Breast epithelium (tissue), 4 donors: ENCODE measurements at places on chromosomes 4 and X. TPM values are rescaled to one million over a fixed set of nuclear protein-coding genes. Genes with fewer than 3 reads are reported as not detected.

Gene PABPC1L2A
- total RNA-seq = not detected

- H3K4me1 ChIP-seq = no peaks in the 10 kb centered on the region
- H3K4me3 ChIP-seq = no peak overlapping the region
- H3K36me3 ChIP-seq = no peaks in the 10 kb centered on the region
- H3K27me3 ChIP-seq = no peaks in the 10 kb centered on the region
- DNase-seq = no peak
Measured at GRCh38 chrX:103658681-103659433, 27.6 kb downstream of the MORF4L2 start.

DNA sequence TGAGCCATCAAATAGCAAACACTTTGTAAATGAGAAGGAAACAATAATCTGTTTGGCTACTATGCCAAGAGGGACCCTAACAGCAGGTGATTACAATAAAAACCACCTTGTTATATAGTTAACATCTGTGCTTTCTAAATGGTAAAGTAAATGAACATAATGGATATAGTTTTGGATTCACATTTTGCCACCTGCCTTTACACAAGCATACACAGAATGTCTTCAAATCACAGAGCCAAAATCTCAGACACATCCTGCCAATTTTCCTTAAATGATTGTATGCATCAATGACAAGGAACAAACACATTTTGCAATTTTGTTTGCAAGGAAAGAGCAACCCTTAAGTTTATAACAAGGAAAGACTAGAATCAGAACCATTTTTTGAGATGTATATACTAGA, 334.2 kb downstream of the FSTL5 start:
- H3K4me1 ChIP-seq = no peaks in the 10 kb centered on the region
- H3K27ac ChIP-seq = no peak overlapping the region
- DNase-seq = no peak
- no peaks in the 10 kb centered on the region for H3K27me3 ChIP-seq

GRCh38 chr4:111849746-111850284, 295.4 kb upstream of the FAM241A start:
- DNase-seq = no peak
- H3K4me3 ChIP-seq = no peak overlapping the region
- no peaks in the 10 kb centered on the region for H3K36me3 ChIP-seq
- H3K4me1 ChIP-seq = no peaks in the 10 kb centered on the region
- H3K27ac ChIP-seq = no peak overlapping the region

DNA sequence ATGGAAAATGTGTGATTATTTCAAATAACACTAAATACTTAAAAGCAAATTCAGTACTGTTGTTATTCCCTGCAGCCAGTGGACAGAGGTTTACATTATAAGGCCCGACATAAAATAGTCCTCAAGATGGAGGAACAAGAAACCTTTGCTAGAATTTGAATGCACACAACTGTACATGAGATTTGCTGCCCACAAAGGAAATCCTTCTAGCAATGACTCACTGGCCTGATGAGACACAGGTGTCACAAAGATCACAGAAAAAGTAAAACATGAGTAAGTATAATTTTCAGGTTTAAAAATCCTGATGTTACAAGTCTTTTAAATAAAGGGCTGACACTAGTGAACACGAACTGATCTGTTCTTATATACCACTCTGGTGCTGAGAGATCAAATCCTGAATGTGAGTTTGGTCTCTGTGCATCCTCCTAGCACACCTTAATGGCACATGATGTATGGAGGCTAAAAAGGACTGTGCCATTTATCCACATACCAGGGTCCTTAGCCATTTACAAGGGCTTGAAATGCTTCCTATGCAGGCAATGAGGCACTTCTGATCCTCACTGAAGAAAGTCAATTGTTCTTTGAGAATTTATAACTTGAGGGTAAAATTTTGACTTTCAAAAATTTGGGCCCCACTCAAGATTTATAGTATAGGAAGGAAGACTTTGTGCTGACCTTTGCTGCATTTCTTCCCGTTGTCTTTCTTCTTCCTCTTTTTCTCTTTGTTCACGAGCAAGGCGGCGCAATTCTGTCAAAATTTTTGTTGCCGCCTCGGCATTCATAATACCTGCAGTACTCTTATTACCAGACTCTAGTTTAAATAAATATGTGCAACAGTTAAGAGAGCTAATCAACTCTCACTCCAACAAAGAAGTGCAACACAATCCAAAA, 23.0 kb downstream of the MAP7D3 start:
- DNase-seq = no peak
- peaks cover 12% of the 10 kb centered on the region for H3K27me3 ChIP-seq
- no peak overlapping the region for H3K27ac ChIP-seq
- no peak overlapping the region for H3K4me3 ChIP-seq
- no peaks in the 10 kb centered on the region for H3K36me3 ChIP-seq

- no peak overlapping the region for H3K27ac ChIP-seq
- no peak overlapping the region for H3K4me3 ChIP-seq
- peaks cover 26% of the 10 kb centered on the region for H3K27me3 ChIP-seq
- no peaks in the 10 kb centered on the region for H3K4me1 ChIP-seq
- DNase-seq = no peak
Measured at GRCh38 chrX:77114501-77114900, 332.7 kb upstream of the FGF16 start.

GRCh38 chr4:545612-546011, 30.5 kb downstream of the TMEM271 start:
- no peaks in the 10 kb centered on the region for H3K36me3 ChIP-seq
- H3K27me3 ChIP-seq = no peaks in the 10 kb centered on the region
- no peak overlapping the region for H3K4me3 ChIP-seq
- DNase-seq = no peak
- H3K4me1 ChIP-seq = no peaks in the 10 kb centered on the region

DNA sequence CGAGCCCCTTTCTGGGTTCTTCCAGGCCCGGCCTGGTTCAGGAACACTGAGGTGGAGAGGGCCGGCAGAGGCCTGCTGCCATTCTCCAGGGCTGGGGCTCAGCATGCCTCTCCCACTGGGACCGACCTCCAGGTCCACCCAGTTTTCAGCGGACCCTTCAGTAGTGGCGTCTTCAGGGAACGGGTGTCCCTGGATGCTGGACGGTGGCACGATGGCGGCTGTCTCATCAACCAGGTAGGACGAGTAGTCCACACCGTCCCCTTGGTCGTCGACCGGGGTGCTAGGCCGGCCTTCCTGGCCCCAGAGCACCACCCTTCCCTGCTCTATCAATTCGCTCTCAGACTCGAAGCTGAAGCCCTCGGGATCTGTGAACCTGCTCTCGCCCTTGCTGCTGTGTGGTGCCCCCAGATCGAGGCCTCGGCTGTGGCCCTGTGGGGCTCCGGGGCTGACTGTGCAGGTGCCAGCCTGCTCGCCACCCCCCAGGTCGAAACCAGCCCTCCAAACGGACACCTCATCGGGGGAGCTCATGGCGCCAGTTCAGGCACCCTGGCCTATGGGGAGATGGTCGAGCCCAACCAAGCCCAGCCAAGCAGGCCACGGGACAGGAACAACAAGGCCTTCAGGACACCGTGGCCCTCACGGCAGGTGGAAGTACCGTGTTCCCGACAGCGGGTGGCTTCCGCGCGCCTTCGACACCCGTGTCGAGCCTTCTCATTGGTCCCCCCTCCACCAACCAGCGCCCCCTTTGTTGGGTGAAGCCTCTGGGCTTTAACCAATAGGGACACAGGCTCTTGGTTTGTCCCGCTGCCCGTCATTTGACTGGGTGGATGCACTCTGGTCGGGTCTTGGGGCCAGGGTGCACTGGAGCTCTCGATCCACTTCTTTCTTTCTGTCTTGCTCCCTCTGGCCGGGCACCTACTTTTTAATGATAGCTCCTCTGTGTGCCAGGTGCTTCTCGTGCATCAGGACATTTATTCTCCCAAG, 814 bp upstream of the LOC101059915 start:
- no peaks in the 10 kb centered on the region for H3K4me1 ChIP-seq
- peaks cover 44% of the 10 kb centered on the region for H3K27me3 ChIP-seq
- no peak for DNase-seq
- H3K4me3 ChIP-seq = no peak overlapping the region
- no peaks in the 10 kb centered on the region for H3K36me3 ChIP-seq

DNA sequence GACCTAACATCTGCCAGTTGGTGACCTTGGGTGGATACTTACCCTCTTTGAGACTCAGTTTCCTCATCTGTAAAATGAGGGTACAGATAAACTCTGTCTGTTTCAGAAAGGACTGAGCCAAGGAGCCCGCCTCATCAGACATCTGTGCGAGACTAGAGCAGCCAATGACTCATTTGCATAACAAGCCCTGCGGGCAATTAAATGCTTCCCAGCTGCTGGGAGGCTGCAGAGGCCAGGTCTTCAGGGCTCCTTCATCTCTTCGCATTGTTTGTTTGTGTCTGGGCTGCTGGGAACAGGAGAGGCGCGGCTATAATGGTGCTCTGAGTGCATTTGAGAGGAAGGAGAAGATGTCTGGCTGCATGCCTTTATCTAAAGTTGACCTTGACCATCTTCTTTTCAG, 85.0 kb downstream of the ADRA2C start:
- H3K36me3 ChIP-seq = no peaks in the 10 kb centered on the region
- H3K27me3 ChIP-seq = no peaks in the 10 kb centered on the region
- DNase-seq = no peak

GRCh38 chrX:103073467-103073866, 9.5 kb upstream of the BEX1 start:
- peaks cover 52% of the 10 kb centered on the region for H3K27me3 ChIP-seq
- no peak overlapping the region for H3K4me3 ChIP-seq
- no peak overlapping the region for H3K27ac ChIP-seq
- H3K36me3 ChIP-seq = no peaks in the 10 kb centered on the region

GRCh38 chr4:147924604-147925412, 192.9 kb downstream of the ARHGAP10 start:
- H3K27me3 ChIP-seq = no peaks in the 10 kb centered on the region
- H3K4me1 ChIP-seq = no peaks in the 10 kb centered on the region
- H3K27ac ChIP-seq = no peak overlapping the region
- H3K36me3 ChIP-seq = no peaks in the 10 kb centered on the region

DNA sequence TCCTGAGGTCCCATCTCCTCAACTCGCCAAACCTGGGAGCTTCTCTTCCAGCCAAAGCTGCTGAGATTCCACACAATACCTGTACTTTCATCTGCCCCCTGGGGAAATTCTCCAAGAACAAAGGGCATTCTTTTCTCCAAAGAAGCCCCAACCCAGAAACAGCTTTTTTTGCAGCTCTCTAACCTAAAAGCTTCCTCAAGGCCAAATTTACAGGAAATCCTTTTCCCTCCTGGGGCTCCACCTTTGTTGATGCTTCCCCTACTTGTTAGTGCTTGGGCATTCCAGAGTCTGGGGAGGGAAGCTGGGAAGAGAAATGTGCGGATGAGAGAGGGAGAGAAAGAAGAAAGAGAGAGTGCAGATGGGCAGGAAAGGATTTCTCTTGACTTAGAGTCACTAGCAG, 24.3 kb downstream of the ZBTB33 start:
- no peaks in the 10 kb centered on the region for H3K27me3 ChIP-seq
- no peaks in the 10 kb centered on the region for H3K36me3 ChIP-seq
- no peak for DNase-seq
- no peak overlapping the region for H3K4me3 ChIP-seq
- peak overlapping the region; percentile 17 for H3K27ac ChIP-seq
- H3K4me1 ChIP-seq = no peaks in the 10 kb centered on the region

GRCh38 chrX:120001787-120002186, 58.2 kb upstream of the NKAP start:
- H3K36me3 ChIP-seq = no peaks in the 10 kb centered on the region
- no peaks in the 10 kb centered on the region for H3K27me3 ChIP-seq
- no peaks in the 10 kb centered on the region for H3K4me1 ChIP-seq
- DNase-seq = no peak
